ENCODE measurements at places on chromosomes 12 and 14.

DNA sequence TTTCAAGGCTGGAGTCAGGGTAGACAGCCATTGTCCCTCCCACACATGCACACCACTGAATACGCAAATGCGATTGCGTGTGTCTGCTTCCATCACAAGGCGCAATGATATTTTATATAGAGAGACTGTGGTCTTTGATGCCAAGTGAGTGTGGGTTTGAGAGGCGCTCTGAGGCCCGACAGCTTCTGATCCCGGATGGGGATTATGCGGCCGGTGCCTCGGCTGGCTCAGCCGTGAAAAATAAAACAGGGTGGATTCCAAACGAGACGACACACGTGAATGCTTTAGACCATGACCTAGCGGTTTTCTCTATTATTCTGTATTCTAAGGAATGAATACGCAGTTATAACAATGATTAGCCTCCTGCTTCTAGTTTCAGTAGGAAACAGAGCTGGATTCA lies 72.5 kb downstream of the TMEM132D start:
- no peak for DNase-seq

- no peak for DNase-seq
These were observed 3.5 kb upstream of the ACTN1 start for GRCh38 chr14:68982581-68982980.

DNA sequence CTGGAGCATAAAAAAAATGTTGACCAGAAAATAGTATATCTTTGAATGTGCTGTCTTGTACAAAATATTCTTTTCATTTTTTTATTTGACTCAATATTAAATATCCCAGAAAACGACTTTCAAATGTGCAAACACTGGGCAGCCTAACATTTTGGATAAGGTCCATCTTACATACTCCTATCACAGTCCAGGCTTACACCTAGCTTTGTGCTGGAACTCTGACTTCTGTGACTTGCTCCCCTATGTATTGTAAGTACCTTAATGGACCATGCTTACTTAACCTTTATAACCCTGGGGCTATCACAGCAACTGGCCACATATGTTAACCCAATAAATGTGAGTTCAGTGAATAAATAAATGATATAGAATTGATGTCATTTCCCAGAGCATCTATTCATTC lies 7.6 kb upstream of the EIF2S3B start:
- DNase-seq: no peak

DNA sequence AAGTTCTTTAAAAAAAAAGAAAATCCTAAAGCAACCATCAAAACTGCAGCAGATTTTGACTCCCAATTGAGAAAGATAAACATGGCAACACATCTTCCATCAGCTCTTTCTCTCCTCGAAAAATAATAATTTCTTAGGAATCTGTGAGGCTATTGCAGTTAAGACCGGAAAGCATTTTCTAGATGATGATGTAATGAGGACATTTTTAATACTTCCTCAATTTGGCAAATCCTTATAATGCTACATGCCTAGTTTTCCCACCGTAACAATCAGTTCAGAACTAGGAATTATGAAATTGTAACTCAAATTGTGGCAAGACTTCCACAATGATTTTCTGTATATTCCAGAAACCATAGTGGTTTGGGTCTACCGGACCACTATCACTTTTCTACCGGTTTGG lies 180.9 kb upstream of the PDE3A start:
- DNase-seq: no peak

- no peak for DNase-seq
These were observed 113.2 kb downstream of the ERC1 start for GRCh38 chr12:1104088-1104800.

DNA sequence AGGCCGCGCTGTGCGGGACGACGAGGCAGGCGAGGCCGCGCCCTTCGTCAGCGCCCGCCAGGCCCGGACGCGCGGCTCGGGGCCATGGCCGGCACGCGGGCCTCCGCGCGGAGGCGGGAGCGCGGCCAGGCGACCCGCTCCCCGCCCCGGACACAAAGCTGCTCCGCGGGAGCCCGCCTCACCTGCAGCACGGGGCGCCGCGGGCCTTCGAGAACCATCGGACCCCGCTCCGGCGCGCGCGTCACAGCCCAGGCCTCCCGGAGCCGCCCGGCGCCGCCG lies 342 bp downstream of the DICER1 start:
- DNase-seq: no peak

Data from testis (tissue), 5 donors.